ENCODE measurements at places on chromosomes 1 and 21.

- DNase-seq: no peak
These were observed 150.8 kb downstream of the PEX14 start for GRCh38 chr1:10625554-10625953.

GRCh38 chr1:25624156-25624555, 7.6 kb downstream of the MAN1C1 start:
- peak; percentile 40 for DNase-seq

- no peak for DNase-seq
These were observed 19.8 kb downstream of the SELP start for GRCh38 chr1:169610108-169610507.

DNA sequence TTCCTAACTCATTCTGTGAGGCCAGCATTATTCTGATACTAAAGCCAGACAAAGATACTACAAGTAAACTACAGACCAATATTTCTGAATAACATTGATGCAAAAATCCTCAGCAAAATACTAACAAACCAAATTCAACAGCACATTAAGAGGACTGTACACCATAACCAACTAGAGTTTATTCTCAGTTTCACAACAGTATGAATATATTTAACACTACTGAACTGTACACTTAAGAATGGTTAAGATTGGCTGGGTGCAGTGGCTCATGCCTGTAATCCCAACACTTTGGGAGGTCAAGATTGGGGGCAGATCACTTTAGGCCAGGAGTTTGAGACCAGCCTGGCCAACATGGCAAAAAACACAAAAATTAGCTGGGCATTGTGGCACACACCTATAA, 77.0 kb downstream of the LBR start:
- DNase-seq: no peak

- no peak for DNase-seq
These were observed 9.6 kb upstream of the ADARB1 start for GRCh38 chr21:45064618-45065399.

- no peak for DNase-seq
These were observed 88.6 kb upstream of the HNRNPU start for GRCh38 chr1:244952940-244953339.

- no peak for DNase-seq
These were observed 134.9 kb downstream of the CLEC20A start for GRCh38 chr1:178361847-178362246.

DNA sequence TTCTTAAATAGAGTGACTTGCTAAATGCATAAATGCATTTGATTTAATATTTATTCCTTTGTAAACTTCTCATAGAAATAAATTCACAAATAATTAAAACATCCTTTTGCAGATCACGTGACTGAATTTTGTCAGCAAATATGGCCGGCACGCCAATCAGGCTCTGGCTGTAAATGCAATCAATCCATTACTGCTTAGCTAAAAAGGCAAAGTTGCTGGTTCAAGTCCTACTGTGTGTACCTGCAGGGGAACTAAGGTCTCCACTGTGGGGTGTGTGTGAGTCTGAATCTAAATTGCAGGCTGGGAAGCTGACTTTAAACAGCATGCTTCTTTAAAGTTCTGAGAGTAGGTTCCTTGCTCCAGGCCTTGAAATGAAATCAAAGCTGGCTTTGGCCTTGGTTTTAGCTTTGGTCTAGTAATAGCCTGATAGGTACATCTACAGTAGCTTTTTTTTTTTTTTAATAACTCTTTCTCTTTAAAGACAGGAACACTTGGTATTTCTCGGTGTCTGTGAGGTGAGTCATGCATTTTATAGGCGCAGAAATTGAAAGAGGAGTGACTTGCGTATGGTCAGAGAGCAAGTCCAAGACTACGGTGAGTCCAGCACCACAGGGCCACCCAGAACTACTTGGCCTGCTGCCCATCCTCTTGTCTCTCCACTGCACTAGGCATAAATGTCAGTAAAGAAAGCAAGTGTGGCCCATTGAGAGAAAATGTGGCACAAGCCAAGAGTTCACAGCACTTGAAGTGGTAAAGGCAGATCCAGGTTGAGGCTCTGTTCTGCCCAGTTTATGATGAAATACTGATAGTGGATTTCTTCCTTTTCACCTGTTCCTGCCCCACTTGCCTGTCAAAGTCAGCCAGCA, 36.2 kb upstream of the LYST start:
- DNase-seq: no peak

DNA sequence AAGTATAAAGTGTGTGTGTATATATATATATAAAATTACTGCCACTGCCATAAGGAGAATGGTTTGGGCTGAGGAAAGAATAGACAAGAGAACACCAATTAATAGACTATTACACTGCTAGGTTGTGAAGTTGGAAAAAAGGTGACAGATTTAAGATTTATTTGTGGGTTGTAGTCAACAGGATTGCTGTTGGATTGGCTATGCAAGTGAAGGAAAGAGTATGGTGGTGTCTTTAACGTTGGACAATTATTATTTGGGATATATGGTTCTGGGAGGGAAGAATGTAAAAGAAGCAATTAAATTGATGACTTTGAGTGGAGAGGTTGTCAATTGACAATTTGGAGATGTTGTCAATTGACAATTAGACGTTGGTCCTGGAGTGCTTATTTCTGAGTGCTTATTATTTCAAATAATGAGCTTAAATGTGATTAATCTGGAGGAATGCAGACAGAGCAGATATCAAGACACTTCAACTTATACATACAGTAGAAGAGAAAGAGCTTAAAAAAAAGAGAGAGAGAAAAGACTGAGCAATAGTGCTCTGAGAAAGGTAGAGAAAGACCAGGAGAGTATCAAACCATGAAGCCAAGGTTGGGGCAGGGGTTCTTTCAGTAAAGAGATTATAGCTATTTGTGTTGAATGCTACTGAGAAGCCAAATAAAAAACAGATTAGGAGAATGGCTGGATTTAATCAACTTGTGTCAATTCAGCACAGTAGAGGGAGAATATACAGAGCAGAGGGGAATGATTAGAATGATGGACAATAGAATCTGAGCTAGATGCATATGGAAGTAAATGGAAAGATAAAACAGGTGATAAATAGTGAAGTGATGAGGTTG, 9.7 kb downstream of the PTGS2 start:
- DNase-seq: no peak

GRCh38 chr1:201419746-201420607, 1.6 kb downstream of the TNNI1 start:
- no peak for DNase-seq

- no peak for DNase-seq
These were observed 20.4 kb upstream of the ANGPTL7 start for GRCh38 chr1:11168731-11169130.

DNA sequence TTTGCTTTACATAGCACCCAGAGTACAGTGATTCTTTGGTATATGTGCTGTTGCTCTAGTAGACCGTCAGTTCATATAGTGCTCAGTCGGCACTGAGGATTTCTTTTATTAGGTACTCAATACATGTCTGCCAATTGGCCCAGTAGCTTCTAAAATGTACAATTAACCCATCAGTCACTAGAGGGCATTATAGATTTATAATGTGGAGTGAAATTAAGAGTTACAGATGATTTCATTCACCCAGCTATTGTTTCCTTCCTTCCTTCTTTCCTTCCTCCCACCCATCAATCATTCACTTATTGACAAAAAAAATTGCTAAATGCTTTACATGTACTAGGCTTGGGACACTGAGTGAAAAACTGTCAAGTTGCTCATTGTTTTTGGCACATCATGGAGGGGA, 263.6 kb upstream of the USP24 start:
- no peak for DNase-seq

- no peak for DNase-seq
These were observed 117.1 kb downstream of the NRIP1 start for GRCh38 chr21:14947613-14948160.

DNA sequence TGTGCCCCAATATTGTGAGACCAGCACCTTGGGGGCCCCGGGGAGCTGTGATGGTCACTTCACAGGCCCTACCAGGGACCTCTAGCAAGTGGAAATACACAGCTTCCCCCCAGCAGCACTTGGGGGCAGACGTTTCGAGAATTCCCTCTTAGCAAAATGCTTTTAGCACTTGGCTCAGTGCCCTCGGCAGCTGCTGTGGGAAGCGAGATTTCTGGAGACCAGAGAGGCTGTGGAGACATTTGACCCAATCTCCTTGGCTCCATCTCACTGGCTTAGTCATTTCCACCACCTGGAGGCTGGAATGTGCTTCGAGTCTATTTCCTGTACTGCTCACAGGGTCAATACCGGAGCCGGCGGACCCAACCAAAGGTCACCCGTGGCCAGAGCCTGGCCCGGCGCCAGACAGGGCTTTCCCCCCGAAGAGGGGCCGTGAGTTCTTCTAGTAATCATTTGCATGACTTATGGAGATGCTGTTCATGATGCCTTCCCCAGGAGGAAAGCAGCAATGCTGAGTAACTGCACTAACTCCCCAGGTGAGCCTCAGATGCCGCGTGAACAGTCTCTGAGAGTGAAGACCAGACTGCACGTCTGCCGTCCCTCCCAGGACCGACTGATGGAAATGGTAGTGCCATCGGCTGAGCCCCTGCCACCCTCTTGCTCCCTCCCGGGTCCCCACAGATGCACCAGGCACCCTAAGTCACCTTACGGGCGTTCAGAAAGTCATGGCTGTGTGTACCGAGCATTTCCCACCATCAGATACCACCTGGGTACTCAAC, 4.4 kb upstream of the C2CD2 start:
- no peak for DNase-seq

- no peak for DNase-seq
These were observed 32.9 kb downstream of the PLEKHA6 start for GRCh38 chr1:204326771-204327300.

- no peak for DNase-seq
These were observed 8.5 kb downstream of the ERRFI1 start for GRCh38 chr1:8017495-8018197.

DNA sequence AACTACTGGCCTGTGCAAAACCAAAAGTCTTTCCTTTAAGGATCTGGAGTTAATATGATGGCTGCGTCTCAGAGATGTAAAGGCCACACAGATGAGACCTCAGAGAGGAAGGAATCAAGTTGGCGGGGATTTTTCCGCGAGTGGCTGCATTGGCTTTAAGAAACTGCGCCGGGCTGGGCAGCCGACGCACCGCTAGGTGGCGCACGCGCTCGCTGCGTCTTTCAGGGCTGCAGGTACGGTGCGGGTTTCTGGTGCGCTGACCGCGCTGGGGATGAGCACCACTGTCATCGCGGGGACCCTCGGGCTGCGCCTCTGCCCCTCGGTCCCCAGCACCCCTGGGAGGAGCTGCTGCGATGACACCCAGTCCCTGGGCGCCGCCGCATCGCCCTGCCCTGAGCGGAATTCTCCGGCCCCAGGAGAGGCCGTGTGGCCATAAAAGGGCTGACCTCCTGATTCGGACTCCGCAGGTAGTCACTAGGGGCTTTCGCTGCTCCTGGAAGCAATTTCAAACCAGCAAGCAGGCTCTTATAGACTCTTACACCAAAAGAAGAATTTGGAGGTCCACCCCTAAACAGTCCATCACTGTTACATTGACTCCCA, 241.0 kb downstream of the KCNJ6 start:
- peak; percentile 24 for DNase-seq
